LoVo (cell line): ENCODE measurements at places on chromosomes 4 and X.

DNA sequence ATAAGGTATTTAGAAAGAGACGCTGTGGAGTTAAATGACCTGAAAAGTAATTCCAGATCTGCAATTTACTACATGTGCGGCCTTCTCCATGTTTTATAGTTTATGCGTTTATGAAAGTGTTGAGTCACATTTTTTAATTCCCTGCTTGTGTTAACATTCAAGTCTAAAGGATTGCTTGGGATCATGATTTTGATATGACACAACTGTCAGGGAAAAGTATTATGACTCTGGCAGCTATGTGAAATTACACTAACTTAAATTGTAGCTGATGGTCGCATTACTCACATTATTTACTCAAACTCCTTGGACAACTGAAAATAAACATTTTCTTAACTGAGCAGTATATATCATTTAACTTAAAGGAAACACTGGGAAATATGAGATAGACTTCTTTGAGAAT lies 14.3 kb upstream of the GABRB1 start:
- DNase-seq: no peak

GRCh38 chr4:141180991-141181761 lies 39.5 kb upstream of the ZNF330 start:
- DNase-seq: no peak

GRCh38 chrX:80766916-80767315 lies 42.8 kb downstream of the BRWD3 start:
- no peak for DNase-seq

GRCh38 chrX:16934185-16934584 lies 12.3 kb upstream of the REPS2 start:
- no peak for DNase-seq

DNA sequence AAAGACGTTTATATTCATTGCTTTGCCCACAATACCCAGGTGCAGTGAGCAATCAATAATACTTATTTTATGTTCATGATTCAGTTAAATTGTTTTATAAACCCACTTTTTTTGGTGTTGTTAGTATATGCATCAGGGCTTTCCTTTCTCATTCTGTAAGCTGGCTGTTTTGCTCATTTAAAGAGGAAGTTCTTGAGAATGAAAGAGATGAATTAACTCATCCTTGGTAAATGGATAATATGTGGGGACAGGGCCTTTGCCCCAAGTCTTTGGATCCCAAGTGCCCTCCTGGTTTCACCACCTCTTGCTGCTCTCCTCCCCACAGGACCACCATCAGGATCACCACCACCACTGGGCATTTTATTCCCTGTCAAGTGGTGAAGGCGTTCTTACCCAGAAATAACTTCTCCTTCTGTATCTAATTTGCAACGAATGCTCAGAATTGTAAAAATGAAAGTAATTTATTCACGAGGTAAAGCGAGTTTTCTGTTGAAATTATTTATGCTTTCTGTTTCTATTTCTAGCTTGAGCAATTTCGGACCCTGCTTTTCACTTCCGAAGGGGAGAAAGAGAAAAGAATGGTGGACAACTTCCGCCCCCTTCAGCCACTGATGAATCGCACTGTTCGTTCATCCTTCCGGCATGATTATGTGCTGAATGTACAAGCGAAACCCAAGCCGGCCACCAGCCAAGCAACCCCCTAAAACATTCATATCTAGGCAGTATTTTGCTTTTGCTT lies 8.2 kb upstream of the ZRSR2 start:
- no peak for DNase-seq

GRCh38 chrX:338281-338835 lies 19.8 kb upstream of the GTPBP6 start:
- DNase-seq: no peak

DNA sequence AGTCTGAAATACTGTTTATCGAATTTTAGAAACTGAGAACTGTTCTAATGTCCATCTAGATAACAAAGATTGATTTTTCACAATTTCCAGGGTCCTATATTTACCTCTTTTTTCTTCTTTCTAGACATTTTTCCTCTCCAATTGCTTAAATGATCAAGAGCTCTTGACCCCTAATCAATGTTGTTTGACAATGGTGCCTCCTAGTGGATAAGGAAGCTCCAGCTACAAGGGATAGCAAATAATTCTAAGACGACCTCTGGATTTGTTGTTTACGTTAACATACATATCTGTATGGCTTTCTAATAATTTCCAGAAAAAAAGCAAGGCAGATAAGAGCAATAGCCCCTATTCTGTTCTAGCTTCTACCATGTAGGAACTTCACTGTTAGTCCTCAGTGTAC lies 35.8 kb downstream of the GPR82 start:
- no peak for DNase-seq

- DNase-seq: no peak
Measured at GRCh38 chr4:79502081-79502480, 94.1 kb upstream of the GK2 start.

DNA sequence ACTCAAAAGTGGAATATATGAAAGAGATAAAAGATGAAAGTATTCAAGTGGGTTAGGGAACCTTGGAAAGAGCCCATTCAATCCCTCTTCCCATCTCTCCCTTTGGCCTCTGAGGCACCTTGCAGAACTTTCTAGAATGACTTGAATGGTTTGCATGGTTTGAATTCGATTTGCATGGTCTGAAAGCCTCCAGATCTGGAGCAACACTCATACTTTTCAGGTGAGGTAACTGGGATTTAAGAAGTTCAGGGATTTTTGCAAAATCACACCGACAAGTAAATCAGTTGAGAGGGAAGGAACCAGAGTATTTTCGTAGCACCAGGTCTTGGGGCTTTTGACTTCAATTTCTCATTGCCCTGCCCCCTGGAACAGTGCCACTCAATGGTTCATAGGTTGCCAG lies 476.0 kb upstream of the FTHL17 start:
- no peak for DNase-seq

DNA sequence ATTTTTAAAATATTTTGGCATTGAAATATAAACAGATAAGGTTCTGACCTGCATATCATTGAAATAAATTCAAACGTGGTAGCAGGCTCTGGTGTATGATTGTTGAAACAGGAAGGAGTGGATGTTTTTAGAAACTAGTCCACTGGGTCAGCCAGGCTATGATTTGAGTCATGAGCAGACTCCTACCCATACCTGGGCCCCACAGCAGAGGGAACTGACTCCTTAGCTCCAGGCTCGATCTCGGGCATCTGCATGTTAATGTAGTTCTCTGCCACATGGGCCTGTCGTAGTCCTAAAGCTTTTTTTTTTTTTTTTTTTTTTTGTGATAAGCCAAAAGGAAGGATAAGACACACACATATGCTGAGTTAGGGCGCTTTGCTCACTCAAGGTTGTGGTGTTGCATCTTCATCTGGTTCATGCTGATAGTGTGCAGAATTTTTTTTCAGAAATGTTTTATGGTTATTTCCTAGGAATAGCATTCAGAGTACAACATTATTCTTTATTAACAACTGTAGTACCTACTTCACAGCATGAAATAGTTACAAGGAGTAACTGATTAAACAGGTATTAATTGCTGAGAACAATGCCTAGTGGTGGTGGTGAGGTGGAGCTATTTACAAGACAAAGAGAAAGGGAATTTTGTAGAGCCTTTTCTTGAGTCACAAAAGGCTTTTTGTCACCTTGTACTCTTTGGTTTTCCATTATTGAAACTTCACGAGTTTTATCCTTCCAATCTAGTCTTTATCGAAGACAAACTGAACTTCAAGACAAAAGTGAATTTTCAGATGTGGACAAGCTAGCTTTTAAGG lies 27.3 kb downstream of the OFD1 start:
- DNase-seq: no peak

DNA sequence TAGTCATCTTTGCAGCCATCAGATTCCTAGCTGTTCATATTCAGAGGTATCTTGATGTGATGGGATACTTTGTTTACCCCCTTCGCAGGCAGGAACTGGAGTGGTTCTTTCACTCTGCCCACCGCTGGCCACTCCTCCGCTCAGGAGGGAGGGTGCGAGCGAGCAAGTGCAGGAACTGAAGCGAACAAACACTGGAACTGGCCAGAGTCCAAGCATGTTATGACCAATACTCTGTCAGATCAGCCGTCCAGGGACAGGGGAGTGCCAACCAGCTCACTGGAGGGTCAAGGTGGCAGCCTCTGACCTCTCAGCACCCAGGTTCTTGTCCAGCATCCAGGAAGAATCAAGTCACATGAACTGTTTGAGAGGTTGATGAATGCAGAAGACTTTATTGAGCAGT lies 18.0 kb upstream of the MANBA start:
- DNase-seq: peak; percentile 30

DNA sequence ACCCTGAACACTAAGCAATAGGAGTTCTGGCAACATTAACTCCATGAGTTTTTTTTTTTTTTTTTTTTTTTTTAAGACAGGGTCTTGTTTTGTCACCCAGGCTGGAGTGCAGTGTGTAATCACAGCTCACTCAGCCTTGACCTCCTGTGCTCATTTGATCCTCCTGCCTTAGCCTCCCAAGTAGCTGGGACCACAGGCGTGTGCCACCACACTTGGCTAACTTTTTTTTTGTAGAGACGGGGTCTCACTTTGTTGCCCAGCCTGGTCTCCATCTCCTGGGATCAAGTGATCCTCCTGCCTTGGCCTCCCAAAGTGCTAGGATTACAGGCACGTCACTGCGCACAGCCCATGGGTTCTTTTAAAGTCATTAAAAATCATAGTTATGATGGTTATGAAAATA lies 5.1 kb downstream of the RHOH start:
- DNase-seq: no peak

DNA sequence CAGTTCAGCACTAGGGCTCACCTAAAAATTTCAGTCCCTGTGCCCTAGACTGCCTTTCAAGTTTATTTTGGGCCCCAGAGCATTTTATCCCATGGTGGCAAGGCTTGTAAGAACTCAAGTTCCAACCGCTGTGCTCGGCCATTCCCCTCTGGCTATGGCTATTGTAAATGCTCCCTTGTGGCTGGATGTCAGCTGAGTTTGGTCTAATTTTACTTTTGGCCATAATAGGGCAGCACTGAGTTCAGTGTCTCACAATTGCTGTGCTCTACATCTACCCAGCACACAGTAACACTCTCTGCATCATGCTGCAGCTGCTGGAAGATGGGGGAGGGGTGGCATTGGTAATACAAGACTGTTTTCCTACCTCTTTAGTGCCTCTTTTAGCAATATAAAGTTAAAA lies 210.8 kb upstream of the IRS4 start:
- DNase-seq: no peak

GRCh38 chr4:21697583-21697982 lies 251.0 kb downstream of the KCNIP4 start:
- DNase-seq: no peak

DNA sequence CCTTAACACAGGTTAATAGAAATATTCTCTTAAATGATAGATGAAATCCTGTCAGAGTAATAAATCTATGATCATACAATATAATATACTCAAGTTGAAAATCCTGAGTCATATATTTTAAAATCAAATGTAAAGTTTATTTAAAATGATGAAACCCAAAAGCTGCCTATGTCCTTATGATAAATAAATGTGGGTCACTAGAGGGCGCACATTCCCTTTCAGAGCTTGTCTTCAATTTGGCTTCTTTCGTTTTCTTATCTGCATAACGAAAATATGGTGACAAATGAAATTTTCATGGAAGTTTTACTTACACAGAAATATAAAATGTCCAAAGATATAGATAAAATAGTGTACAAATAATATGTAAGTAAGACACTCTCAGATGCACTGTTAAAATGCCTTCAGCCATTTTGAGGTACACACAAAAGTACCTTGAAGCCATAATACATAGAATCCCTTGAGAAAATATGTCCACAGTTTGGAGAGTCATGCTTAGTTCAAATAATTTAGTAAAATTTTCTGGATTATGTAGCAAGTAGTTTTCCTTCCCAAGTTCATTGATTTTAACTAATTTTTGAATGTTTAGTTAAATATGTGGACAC lies 680.4 kb downstream of the DMD start:
- peak; percentile 25 for DNase-seq

GRCh38 chr4:129429581-129430320 lies 333.8 kb downstream of the C4orf33 start:
- DNase-seq: no peak

- DNase-seq: no peak
Measured at GRCh38 chr4:169372791-169373190, 102.0 kb upstream of the SH3RF1 start.

GRCh38 chr4:173538148-173538908 lies 8.3 kb upstream of the HAND2 start:
- DNase-seq: no peak

GRCh38 chrX:119790977-119791436 lies 423 bp downstream of the RPL39 start:
- DNase-seq: no peak

DNA sequence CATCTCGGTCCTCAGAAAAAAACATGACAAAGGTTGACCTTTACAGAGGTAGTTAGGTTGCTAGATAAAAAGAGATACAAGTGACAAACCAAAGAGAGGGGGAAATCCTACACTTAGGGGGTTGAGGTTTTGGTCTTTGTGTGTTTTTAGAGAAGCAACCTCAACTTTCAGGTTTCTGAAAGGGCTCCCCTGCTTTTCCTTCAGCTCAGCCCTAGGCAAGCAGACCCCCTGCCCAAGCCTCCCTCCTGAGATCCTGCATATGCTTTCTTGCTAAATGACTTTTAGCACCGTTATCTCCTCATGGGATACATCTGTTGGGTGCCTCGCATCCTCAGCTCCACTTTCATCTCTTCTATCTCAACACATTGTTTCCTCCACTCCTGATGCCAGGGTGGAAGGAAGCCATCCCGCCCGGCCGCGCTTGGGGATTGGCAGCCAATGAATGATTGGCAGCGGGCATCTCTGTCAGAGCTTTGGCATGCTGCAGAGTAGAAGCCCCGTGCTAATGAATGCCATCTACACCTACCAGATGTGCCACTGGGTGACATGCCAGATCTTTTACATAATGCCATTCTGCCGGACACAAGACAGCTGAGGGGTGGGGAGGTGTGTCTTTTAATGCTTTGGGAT lies 15.0 kb upstream of the PRDM8 start:
- DNase-seq: no peak

DNA sequence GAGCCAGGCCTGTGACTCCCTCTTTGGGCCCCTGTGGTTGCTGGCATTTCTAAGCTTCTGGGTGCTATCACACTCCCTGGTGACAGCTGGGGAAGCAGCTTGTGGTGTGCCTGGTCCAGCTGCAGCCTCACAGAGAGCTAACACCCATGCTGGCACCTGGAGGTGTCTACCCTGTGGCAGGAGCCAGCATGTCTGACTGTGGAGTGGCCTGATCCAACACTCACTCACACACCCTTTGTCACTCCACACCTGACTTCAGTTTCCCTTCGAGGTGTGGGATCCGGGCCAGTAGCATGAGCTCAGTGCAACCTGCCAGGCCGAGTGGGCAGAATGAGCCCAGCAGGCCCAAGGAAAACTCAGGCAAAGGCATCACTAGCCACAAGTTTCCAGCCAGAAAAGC lies 67.5 kb downstream of the TECRL start:
- no peak for DNase-seq

GRCh38 chr4:167767281-167767680 lies 325.1 kb upstream of the ANXA10 start:
- DNase-seq: no peak

- DNase-seq: no peak
Measured at GRCh38 chr4:169342906-169343564, 72.3 kb upstream of the SH3RF1 start.

DNA sequence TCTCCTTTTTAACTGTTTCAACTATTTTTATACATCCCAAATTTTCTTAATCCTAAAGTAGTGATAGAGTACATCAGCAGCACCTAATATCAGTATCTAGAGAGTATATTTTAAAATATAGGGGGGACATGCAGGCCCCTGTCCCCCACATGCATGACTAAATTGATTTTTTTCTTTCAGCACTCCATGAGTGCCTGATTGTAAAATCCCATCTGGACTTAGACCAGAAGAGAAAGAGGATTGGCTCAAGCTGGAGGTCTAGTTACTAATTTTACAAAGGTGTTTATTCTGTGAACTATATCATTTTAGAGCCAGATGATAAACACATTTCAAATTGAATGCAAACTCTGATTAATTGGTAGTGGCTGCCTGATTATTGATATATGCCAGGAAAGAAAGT lies 1533.9 kb upstream of the PABPC4L start:
- DNase-seq: no peak
